ENCODE measurements at places on chromosomes 12 and 14.
A peak's percentile ranks its signal among the peaks of the same experiment; 100 is the strongest.

GRCh38 chr12:6613776-6614512 is 6.8 kb upstream of the CHD4 start:
- DNase-seq, result peak; percentile 41

DNA sequence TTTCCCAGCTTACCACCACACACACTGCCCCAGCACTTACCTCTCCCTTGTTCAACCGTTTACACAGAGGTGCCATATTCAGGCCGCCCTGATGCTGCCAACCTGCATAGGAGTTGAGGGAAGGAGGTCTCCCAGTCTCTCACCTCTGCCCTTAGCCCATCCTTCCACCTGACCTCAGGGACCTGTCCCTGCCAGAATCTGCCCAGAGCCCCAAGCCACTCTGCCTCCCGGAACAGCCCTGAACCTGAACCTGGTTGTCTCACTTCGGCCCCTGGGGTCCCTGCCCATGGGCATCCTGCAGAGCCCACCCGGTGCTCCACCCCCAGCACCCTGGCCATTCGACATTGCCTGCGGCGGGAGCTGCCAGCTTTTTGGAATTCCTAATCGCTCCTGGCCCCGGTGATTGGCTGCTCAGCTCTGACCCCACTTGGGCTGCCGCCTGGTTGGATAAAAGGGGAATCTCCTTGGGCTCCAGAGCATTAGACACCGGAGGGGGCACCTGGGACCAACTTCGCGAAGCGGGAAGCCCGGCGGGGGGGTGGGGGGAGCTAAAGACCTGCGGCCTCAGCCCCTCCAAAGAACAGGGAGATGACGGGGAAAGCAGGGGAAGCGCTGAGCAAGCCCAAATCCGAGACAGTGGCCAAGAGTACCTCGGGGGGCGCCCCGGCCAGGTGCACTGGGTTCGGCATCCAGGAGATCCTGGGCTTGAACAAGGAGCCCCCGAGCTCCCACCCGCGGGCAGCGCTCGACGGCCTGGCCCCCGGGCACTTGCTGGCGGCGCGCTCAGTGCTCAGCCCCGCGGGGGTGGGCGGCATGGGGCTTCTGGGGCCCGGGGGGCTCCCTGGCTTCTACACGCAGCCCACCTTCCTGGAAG is at the start of gene VSX2:
Gene VSX2 (plus strand): TSS at position 476 of the 874 bp plus-strand sequence. CDS start 113 bp downstream, at position 589.
- no peak for DNase-seq

GRCh38 chr14:59454139-59454538 is 11.0 kb downstream of the GPR135 start:
- no peak for DNase-seq

- no peak for DNase-seq
These were observed 493.4 kb upstream of the TMEM132C start for GRCh38 chr12:127773520-127773919.

GRCh38 chr12:7241404-7242005 is 52.0 kb downstream of the PEX5 start:
- no peak for DNase-seq

- DNase-seq, result no peak
These were observed 102.9 kb downstream of the ADCK1 start for GRCh38 chr14:77902811-77903210.

DNA sequence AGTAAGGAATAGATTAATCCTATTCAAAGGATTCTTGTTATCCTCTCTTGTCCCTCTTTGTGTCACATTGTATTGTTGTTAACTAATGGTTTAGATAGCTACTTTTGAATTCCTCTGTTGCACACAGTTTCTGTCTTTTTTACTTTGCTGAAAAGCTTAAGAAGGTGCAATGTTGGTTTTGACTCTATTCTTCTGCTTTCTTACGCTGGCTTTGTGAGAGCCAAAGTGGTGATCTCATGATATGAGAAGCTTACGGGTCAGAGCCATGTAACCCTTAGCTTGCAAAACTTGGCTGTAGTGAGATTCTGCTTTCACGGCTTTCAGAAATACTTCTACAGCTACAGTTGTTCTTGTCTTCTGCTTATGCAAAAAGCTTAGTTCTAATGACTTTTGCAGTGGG is 239.7 kb downstream of the TRHDE start:
- DNase-seq, result no peak

GRCh38 chr14:31541702-31542101 is 19.5 kb upstream of the NUBPL start:
- DNase-seq, result no peak

GRCh38 chr12:31868965-31869364 is 90.2 kb upstream of the RESF1 start:
- no peak for DNase-seq

GRCh38 chr12:42237853-42238239 is 202 bp downstream of the YAF2 start:
- DNase-seq, result no peak

GRCh38 chr12:19474147-19474546 is 34.9 kb downstream of the AEBP2 start:
- DNase-seq, result no peak

- peak; percentile 12 for DNase-seq
These were observed 26.3 kb downstream of the ITGA7 start for GRCh38 chr12:55681142-55682077.

DNA sequence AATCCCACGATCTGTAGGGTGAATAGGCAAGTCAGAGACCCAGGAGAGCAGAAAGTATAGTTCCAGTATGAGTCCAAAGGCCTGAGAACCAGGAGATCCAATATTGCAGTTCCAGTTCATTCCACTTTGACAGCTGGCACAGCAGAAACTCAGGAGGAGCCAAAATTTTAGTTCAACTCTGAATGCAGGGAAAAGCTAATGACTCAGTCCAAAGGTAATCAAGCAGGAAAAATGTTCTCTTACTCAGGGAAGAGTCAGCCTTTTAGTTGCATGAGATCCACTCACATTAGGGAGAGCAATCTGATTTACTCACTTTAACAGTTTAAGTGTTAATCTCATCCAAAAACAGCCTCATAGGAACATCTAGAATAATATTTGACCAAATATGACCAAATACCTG is 130.2 kb upstream of the LRFN5 start:
- DNase-seq, result no peak

GRCh38 chr14:89425931-89426330 is 8.9 kb upstream of the FOXN3 start:
- DNase-seq, result peak; percentile 41

DNA sequence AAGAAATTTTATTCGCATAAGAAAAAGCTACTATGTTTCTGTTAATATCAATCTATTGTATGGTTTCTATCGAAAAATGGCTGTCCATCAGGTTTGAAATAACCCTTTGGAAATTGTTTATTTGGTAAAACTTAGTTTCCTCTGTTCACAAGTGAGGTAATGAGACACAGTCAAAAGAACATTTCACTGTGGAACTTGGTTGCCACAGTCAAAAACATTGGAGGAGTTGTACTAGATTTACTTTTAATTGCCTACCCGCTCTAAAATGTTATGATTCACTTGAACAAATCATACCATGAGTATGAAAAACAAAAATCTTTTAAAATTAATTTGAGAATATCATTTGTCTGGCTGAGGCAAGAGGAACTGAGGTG is 46.5 kb downstream of the ITPR2 start:
- no peak for DNase-seq

- DNase-seq, result no peak
These were observed 175.0 kb upstream of the SYT10 start for GRCh38 chr12:33614630-33615029.

- DNase-seq, result no peak
These were observed 687.1 kb upstream of the FBXO33 start for GRCh38 chr14:40119321-40119720.

DNA sequence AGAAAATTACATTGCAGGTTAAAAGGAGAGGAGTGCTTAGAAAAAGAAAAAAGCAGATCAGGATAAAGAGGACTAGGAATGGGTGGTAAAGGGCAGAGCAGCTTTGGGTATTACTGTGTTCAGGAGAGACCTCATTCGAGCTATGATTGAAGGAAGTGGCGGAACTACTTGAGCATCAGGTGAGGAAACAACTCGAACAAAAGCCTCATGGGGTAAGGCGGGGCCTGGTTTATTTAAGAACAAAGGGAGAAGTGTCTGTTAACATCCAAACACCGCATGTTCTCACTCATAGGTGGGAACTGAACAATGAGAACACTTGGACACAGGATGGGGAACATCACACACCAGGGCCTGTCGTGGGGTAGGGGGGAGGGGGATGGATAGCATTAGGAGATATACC is 444.6 kb upstream of the CCDC196 start:
- DNase-seq, result no peak

DNA sequence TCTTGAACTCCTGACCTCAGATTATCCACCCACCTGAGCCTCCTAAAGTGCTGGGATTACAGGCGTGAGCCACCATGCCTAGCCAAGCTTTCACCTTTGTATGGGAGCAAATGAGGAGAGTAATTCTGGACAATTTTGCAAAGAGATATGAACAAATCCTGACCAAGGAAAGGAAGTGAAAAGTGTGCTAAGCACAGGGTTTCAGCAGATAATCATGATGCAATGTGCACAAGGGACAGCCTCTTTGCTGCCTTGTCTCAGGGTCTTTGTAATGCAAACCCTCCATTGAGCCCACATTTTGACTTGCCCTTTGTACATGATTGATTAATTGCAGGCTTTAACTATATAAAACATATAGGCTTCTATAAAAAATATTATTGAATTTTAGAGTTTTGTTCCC is 9.2 kb upstream of the PYGL start:
- no peak for DNase-seq

DNA sequence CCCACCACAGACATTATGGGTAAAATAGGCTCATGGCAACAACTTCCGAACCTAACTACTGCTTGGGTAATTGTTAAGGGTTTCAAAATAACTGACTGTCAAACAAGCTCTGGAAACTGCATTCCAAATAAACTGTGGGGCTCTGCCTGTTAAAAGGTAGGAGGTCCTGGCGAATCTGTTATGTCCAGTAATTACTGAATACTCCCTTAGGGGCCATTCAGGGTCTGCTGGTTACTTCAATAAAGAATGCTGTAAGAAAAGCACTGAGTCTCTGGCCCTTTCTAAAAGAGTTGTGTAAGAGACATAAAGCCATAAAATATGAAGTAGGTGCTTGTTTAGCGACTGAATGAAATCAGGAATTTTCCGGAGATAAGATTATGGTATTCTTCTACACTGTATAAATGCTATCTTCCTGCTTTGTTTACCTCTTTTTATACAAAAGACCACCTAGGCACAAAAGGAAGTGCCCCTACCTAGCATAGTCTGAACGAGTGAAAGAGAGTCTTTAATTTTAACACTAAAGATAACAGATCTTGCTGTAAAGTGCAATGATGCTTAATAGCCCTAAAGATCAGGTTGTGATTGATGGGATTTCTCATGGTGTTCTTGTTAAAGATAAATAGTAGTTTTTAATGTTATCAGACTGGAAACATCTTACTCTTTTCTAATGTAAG is 127.8 kb downstream of the FBXL14 start:
- no peak for DNase-seq

DNA sequence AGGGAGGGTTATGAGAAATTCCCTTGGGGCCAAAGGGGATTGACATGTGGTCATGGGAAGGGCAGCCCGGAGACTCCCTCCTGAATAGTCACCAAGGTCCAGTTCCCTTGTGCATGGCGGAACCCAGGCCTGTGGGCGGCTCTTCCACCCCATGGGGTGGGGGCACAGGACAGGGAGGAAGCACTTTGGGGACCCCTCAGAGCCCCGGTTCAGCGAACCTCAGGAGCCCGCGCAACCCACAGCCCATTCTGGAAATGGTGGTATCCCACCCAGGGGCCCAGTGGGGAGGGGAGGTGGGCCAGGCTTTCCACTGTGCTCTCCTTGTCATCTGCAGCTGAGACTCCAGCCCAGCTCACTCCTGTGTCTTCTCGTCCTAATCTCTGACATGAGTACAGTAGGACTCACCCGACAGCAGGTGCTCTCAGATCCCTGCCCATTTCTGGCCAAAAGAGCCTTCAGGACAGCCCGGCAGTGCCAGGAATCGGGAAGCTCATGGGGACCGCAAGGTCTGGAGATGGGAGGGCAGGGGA is 255.2 kb upstream of the SFSWAP start:
- DNase-seq, result no peak

GRCh38 chr12:113063396-113064350 is 7.1 kb downstream of the DTX1 start:
- DNase-seq, result no peak

- DNase-seq, result no peak
These were observed 306.3 kb downstream of the ATP23 start for GRCh38 chr12:58247633-58248032.

DNA sequence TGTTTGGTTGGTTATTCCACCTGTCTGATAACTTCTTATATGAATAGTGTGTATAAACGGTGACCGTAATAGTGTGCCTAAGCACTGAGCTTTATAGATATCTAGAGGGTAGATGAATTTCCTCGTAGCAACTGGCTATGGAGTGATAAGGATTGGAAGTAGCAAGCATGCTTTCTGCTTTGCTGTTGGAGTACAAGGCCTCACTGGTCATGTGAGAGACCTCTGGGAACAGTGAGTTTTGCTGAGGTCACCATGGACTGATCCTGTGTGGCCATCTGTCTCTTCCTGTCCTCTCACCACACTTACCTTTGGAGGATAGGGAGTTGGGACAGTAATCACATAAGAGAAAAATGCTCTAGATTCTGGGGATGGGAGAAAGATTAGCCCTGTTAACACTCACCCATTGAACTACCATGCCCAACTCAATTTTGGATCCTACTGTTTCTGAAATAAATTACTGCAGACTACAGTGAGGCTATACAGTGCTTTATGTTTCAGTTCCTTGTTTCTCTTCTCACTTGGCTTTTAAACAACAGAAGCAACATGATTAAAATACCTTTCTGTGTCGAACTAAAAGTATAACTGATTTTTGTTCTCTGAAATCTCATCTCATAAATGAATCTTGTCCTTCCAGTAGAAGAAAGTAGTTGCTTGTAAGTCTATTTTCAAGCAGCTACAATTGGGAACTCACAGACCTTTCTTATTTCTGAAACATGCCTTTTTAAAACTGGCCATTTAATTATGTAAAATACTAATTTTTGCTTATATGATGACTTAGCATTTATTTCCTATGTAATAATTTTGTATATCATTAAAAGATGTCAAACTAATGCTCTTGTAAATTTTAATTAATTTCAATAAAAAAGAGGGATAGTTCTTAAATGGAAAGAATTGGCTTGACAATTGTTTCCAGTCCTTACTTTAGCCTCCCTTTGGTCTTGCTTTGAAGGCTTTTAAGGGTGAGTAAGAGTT is 8.3 kb downstream of the TMX1 start:
- no peak for DNase-seq

GRCh38 chr12:104467346-104467837 is 10.6 kb downstream of the CHST11 start:
- no peak for DNase-seq

DNA sequence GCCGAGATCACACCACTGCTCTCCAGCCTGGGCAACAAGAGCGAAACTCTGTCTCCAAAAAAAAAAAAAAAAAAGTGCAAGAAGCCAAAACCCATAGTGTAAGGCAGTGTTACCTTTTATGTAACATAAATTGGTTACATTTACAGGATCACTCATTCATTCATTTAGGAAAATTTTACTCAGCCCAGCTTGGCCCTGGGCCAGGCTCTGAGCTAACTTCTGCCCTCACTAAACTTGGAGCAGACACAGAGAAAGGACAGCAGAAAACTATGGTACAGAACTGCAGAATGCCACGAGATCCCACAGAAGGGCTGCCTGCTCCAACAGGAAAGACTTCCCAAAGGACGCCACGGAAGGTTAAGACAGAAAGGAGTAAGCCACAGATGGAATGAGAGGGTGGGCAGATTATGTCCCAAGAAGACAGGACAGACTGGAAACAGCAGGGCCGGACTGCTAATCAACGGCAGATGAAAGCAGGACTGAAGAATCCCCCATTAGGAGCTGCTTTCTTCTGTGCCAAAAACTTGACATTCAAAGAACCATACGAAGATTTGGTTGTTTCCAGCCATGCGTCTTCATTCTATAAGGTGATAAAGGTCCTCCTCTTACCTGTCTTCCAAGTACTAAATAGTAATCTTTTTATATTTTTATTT is 18.9 kb downstream of the PPP1R13B start:
- DNase-seq, result peak; percentile 26

GRCh38 chr12:39144613-39145061 is 239.2 kb upstream of the CPNE8 start:
- DNase-seq, result no peak

Data from stimulated activated naive CD8-positive, alpha-beta T cell treated with anti-CD3 and anti-CD28 coated beads, Interleukin-15, Interleukin-2, amounts not matched to agents 100 U/mL and 50 U/mL, for 24 hours (primary cell).